ENCODE measurements at places on chromosomes 12 and 14.
A peak's percentile ranks its signal among the peaks of the same experiment; 100 is the strongest.

DNA sequence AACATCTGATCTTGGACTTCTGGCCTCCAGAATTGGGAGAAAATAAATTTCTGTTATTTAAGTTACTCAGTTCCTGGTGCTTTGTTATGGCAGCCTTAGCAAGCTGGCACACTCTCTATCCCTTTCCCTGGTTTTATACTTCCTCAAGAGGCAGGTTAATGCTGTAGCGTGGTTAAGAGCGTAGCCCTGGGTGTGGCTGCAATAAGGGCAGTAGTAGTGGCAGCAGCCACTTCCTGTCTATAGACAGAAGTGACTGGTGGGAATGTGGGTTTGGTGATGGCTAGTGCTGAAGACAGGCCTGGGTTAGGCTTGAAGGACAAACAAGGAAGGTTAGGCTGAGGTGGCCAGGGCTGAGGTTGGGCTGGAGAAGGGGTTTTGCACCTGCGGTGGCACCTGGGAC, 3.6 kb upstream of the LGALS3 start:
- DNase-seq = no peak

DNA sequence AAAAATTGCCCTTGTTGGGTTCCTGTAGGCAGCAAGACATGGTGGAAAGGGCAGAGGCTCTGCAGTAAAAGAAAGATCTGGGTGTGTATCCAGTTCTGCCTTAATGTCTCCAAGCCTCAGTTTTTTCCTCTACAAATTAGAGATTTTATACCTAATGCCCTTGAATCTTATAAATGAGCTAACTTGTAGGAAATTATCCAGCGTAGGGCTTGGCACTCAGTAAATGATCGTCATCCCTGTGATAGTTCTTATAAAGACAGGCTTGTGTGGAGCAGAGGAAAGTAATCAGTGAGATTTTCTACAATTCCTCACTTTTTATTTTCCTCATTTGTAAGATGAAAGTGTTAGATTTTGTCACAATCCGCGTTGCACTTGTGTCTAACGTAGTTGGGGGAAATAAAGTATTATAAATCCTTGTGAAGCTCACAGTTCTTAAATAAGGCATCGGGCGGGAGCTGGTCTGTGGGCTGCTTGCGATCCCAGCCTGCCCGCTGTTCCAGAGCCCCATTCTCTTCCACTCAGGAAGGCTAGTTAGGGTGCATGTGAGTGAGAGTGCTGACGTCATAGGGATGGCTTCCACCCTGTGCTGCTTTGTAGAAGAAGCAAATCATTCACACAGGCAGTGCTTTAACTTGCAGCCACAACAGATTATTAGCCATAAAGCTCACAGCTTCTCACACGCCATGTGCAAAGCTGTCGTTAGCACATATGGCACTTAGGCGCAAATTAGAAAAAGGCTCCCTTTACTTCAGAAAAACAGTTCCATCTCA, 87.6 kb downstream of the EML1 start:
- no peak for DNase-seq

DNA sequence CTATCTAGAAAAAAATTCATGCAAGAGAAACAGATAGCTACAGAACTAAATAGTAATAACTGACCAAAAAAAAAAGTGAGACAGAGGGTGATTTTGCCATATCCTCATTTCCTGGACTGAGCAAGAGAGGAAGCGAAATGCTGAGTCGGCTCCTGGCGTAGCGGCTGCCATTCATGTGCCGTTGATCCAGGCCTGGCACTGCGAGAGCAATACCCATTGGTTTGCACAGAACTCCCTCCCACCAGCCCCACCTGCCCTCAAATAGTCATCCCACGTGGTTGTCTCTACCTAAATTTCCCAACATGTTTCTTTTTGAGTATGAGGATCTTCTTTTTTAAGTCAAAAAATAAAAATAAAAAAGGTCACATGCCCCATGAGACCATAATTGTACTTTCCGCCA, 9.4 kb upstream of the WNT5B start:
- DNase-seq = no peak

GRCh38 chr12:79274501-79275064, 410.0 kb downstream of the SYT1 start:
- DNase-seq = peak; percentile 35

DNA sequence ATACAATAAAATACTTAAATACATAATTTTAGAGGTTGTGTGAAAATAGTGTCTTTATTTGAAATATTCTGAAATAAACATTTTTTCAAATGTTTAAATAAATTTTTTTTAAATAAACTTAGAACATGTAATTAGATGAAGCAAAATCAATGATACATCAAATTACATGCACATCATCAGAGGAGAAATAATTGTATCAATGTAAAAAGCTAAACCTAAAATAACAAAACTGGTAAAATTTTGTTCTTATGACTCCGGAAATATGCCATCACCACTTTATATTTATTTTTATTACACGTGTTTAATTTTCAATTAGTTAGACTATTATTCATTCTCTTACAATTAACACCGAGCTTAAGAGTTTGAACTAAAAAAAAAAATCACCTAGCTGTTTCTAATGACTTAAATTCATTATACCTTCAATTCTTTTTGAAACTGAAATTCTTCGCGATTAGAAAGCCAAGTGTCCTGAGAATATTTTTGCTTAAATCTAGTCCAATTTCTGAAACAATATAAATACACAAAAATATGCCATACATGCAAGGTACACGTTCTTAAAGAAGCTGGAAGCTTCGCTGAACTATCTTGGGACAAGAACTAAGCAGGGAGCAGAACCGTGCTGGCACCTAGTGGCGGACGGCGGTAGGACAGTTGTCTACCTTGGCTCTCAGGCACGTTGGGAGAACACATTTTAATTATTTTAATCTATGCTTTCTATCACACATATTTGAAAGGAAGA, 230.5 kb downstream of the SLC25A21 start:
- DNase-seq = peak; percentile 78

GRCh38 chr14:61343471-61343870, 22.1 kb downstream of the PRKCH start:
- DNase-seq = peak; percentile 39

DNA sequence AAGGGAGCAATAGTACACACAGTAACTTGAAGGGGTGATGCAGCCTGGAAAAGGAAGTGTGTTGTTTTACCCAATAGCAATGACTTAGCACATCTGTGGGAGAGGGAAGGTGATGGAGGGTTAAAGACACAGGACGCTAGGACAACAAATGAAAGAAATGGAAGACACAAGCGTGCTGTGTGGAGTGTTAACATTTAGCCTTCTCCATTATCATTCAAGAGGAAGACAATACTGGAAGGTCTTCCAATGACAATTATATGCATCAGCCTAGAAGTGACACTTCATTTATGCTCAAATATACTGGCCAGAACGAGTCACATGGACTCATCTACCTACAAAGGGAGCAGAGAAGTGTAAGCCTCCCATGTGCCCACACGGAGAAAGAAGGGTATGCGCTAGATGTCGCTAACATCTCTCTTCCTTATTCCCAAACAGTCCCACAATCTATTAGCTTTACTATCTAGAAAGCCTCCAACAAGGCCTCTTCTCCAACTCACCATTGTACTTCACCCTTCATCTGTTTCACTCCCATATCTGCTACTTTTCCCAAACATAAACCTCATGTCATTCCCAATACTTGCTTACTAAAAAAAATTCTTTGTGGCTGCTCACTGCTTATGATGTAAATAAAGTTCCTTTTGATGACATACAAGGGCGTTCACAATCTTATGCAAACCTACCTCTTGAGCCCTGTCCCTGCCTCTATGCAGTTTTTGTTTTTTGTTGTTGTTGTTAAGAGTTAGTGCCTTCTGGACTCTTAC, 20.3 kb downstream of the PPM1H start:
- DNase-seq = no peak

DNA sequence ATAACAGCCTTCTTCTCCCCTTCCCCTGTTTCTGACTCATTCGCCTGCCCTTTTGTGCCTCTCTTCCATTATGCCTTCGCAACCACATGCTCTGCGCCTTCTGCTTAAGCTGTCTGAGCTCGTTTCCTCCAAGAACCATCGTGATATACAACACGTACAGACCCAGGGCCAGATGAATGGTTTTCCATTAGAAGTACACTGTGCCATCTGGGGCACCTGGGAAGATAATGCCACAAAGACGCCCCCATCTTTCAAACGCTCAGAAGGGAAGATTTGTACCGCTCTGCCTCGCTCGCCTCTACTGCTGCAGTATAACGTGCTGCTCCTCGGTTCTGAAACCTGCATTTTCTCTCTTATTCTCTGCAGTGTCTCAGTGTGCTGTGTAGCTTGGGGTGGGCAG, 470.9 kb upstream of the STXBP6 start:
- no peak for DNase-seq

DNA sequence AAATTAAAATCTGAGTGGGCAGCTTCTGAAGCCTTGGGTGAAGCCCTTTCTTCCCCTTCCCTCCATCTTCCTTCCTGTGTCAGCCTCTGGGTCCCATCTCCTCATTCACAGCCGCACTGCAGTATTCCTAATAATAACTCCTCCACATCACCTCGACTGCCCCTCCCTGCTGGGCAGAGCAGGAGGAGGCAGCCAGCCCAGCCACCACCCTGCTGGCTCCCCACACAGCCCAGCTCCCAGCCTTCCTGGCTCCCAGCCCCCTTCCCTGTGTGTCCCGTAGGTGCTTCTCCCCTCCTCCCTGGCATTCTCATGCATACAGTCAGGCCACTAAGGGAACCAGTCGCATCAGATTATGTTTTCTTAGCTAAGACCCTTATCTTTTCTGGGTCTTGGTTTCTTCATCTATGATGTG, 3.7 kb downstream of the IFFO1 start:
- peak; percentile 20 for DNase-seq

- no peak for DNase-seq
These were observed 15.5 kb upstream of the SSPN start for GRCh38 chr12:26179826-26180225.

DNA sequence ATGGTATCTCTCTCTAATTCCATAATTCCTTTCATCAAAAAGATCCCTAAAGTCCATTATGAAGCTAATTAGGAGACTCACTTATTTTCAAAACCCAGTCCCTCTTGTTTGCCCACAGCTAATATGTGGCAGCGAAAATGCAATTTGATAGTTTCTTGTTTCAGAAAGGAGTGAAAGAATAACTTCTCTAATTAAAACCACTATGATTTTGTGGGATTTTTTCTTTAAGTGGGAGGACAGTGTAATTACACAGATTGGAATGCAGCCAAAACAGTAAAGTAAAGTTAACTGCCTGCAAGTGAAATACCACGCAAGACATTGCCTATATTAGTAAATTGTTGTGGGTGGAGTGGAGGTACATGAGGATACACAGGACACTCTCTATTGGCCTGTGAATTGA, 50.0 kb downstream of the PTPRO start:
- DNase-seq = no peak

DNA sequence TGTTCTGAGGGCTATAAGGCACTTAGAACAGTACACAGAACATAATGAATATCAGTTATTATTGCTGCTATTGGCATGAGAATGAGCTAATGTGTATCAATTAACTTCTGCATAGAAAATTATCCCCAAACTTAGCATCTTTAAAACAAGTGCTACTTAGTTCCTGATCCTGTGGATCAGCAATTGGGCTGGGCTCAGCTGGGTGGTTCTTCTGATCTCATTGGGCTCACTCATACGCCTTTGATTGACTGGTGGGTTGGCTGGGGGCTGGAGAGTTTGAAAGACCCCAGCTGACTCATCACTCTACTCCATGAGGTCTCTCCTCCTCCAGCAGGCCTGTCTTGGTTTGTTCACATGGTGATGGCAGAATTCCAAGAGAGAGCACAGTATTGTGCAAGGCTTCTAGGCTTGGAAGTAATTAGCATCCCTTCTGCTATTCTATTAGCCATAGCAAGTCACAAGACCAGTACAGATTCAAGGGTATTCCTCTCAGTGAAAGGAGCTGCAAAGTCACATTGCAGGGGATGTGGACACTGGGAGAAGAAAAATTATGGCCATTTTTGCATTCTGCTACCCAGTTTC, 27.2 kb upstream of the HSPB8 start:
- peak; percentile 6 for DNase-seq

GRCh38 chr14:41824441-41824840, 217.8 kb downstream of the LRFN5 start:
- no peak for DNase-seq

DNA sequence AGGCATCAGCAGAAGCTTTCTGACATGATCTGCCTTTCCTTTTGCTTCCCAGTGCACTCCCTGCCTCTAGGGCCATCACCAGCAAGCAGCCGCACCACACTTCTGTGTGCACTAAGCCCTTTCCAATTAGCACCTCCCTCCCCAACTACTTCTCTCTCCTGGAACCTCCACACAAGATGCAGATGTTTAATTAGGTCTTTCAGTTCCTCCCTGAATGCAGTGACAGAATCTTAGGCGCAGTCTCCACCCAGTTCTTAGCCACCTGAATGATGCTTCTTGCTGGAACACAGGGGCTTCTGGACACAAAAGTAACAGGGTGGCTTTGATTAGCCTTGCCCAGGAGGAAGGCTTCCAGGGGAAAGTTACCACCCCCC, 32.9 kb downstream of the NIN start:
- DNase-seq = no peak

- DNase-seq = no peak
These were observed 94.9 kb downstream of the SLCO1A2 start for GRCh38 chr12:21239866-21240265.

DNA sequence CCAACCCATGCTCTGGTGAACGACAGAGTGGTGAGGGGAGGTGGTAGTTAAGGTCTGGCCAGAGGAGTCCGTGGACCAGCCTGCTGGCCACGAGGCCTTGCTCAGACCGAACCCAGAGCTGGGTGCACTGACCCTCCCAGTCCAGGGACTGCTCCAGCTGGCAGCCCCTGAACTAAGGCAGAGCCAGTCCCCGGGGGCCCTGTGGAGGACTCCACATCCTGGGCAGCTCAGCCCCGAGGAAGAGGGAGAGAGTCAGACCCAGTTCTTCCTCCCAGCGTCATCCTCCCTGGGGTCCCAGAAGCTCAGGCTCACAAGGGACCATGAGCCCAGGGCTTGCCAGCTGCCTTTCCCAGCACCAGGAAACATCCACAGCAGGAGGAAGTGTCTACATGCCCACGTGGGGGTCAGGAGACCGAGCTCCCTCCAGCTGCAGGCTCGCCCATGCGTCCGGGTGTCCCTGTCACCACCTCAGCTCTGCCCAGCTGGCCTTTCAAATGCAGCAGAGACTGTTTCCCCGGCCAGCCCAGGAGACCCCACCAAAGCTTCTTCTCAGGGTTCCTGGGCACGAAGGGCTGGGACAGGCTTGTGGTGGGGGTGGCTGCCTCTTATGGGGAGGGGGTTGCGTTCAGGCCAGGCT, 194.4 kb downstream of the KIF26A start:
- no peak for DNase-seq
